ENCODE measurements at places on chromosomes 2 and 18.

GRCh38 chr2:174683392-174683759 is 80.9 kb downstream of the CHRNA1 start:
- no peak for DNase-seq

GRCh38 chr2:104690255-104690984 is 163.5 kb upstream of the POU3F3 start:
- DNase-seq = peak; percentile 66

DNA sequence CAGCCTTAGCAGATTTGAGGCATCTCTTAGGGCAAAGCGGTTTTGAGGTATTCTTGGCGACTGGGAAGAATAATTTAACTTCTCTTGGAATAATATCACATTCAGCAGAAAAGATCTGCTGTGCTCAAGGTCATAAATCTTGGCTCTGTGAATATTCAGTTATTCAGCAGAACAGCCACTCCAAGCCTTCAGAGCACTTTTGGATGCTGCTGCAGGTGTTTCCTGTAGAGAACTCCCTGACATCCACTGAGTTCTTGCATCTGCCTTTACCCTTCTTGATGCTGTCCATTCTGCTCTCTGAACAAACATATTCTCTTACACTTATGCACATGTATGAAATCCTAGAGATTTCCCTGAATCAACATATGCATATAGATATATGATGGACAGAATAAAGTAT is 390.3 kb downstream of the NRXN1 start:
- DNase-seq = no peak

DNA sequence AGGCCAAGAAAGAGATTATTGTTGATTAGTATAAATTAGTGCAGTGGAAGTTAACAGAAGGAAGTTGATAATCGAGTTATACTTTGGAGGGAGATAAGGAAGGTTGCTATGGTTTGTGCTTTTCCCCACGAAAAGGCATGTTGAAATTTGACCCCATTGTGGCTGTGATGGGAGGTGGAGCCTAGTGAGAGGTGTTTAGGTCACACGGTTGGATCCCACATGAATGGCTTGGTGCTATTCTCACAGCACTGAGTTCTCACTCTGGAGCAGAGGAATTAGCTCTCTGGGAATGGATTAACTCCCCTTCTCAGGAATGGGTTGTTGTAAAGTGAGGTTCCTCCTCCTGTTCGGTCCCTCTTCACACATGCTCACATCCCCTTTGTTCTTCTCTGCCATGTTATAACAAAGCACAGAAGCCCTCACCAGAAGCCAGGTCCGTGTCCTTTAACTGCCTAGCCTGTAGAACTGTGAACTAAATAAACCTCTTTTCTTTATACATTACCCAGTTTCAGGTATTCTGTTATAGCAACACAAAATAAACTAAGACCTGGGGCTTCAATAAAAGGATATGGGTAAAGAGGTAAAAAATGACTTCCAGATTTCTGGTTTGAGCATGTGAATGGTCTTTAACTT is 21.9 kb downstream of the PIGN start:
- no peak for DNase-seq

- no peak for DNase-seq
Measured at GRCh38 chr2:119657466-119658145, 21.4 kb upstream of the TMEM177 start.

GRCh38 chr2:12718015-12718671 is 1.4 kb downstream of the TRIB2 start:
- no peak for DNase-seq

DNA sequence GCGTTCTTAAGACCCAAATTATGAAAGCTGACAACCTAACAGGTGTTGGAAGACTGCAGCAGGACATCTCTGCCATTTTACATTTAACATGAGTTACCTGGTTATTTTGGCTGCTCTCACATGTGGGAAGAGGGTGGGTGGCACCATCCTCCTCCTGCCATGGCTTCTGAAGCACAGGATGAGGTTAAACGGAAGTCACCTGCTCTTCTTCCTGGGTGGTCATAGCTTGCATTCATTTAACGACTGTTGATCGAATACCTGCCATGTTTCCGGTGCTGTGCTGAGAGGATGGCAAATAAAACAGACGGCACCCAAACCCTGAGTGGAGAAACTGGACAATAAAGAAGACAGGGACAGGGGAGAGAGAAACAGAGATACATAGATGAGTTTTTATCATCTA is 118.0 kb downstream of the RHBDD1 start:
- DNase-seq = no peak

DNA sequence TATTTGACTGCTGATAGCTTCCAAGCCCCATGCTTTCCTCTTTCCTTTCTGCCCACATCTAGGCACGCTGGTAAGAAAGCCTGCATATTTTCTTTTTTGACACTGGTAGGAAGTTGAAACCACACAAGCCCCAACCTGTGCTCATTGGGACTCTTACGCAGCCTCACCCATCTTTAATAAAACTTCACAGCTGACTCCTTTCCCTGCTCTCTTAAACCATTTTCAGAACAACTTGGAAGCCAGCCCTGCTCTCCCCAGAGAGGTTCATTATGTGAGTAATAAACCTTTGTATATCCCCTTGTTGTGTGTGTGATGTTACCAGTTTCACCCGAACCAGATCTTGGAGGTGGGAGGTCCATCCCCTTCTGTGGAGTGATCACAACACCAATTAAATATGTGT is 268.4 kb downstream of the GPD2 start:
- no peak for DNase-seq

- no peak for DNase-seq
Measured at GRCh38 chr18:12376034-12376753, 833 bp downstream of the AFG3L2 start.

DNA sequence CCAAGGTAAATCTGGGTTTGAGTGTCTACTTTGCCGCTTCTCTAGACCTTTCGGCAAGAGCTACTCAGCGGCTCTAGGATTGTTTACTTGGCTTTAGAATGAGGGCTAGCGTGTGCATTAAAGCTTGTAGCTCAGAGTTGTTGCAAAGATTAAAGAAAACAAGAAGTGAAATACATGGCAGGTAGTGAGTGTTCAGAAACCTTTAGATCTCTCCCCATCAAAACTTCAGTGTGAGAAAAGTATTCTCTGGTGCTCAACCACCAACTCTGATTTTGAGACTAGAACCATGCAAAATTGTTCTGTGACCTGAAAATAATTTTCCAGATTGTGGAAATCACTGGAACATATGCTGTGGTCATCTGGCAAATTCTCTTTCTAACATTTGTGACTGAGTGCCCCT is 512.0 kb downstream of the CMPK2 start:
- no peak for DNase-seq
